Activated CD8-positive, alpha-beta T cell treated with anti-CD3 and anti-CD28 coated beads for 36 hours (primary cell): ENCODE measurements at places on chromosomes 2 and 18.

DNA sequence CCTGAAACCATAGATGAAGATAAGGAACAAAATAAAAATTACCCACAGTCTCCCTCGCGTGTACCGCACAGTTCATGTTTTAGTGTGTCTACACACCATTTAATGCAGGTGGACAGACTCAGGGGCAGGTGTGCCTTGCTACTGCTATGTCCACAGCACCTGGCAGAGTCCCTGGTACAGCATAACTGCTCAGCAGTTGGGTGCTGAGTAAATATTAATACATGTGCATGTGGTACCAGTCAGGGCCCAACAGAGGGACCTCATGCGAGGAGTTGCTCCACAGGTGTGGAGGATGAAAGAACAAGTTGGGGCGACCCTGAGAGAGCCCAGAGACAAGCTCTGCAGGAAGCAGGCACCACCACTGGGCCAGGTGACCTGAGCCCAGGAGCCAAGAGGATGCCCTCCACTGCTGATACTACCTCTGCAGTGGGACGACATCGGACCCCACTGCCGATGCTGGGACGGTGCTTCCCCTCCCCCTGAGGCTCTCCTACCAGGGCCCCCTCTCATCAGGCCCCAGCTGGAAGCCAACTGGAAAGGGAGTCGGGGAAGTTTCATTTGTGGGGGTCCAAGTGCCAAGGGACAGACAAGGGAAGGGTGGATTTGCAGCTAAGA lies 100.8 kb downstream of the NEDD4L start:
- no peak for DNase-seq

DNA sequence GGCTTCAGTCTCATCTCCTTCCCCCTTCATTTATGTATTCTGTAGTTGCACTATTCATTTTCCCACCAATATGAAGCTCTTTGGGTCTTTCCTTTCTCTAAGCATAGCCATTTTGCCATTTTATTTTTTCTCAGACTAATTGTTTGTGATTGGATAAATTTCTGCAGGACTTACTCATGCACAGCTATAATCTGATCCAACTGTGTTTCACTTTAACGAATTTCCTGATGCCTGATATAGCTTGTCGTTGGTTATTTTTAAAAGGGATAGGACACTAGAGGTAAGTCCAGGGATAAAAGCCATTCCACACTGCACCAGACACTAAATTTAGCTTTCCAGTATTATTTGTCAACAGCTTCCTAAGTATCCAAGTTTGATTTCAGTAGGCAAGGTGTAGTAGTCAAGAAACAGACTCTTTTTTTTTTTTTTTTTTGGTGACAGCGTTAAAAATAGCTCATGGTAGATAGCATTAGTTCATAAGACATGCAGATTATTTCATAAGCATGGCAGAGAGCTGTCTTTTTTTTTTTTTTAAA lies 17.4 kb downstream of the ASB18 start:
- no peak for DNase-seq

- no peak for DNase-seq
Measured at GRCh38 chr2:105261061-105261460, 19.5 kb downstream of the GPR45 start.

GRCh38 chr2:45218931-45219339 lies 209.7 kb upstream of the SIX2 start:
- no peak for DNase-seq

- no peak for DNase-seq
Measured at GRCh38 chr2:196409376-196409775, 230.1 kb upstream of the CCDC150 start.

GRCh38 chr2:132038179-132038882 lies 123.4 kb downstream of the ANKRD30BL start:
- DNase-seq: no peak

GRCh38 chr2:173048897-173049661 lies 26.6 kb upstream of the MAP3K20 start:
- peak; percentile 49 for DNase-seq

DNA sequence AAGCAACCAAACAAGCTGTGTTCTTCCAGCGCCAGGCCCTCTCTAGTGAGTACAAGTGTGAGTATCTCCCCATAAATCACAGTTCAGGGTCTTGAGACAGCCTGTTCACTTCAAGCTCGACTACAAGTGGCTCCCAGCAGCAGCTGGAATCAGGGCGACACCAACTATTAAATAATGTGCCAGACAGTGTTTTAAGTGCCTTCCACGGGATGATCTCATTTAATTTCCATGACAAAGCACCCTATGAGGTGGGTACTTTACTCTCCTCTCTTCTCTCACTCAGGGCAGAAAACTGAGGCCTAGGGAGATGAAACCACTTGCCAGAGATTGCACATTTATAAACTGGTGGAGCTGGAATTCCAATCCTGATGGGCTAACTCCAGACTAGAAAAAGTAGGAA lies 2.6 kb upstream of the FAM136A start:
- DNase-seq: no peak

- peak; percentile 91 for DNase-seq
Measured at GRCh38 chr2:101308432-101309210, at the start of gene RNF149. RNF149 (minus strand) TSS chr2:101308701; CDS start chr2:101308588, 113 bp downstream.

DNA sequence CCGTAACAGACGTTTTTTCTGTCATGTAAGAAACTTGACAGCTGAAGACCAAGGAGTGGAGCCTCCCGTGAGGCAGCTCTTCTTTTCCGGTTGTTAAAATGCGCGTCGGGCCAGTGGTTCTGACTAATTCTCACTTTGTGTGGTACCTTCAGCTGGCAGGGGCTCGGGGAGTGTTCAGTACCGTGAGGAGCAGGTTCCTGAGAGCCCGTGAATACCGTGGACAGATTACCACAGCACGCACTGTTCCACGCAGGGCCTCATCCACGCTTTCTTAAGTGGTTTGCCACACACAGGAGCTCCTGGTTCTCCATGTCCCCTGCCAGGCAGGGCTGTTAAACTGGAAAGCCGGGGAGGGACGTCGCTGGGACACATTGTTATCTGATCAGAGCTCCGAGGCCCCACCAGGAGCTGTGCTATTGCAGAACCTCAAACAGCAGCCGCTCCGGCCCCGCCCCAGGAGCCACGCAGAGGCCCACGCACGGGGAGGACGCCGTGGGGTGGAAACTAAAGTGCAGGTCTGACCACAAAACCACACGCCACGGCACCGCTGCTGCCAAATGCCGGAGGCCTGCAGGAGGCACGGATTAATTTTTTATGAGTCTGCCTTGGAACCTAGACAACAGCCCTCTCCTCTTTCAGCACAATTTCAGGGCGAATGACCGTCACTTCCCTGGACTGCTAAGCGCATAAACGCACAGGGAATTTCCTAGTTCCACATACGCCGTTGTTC lies 43.3 kb downstream of the NFATC1 start:
- DNase-seq: peak; percentile 43
